RCC 7860 (cell line): ENCODE measurements at places on chromosomes 4 and X.
A peak's percentile ranks its signal among the peaks of the same experiment; 100 is the strongest.

DNA sequence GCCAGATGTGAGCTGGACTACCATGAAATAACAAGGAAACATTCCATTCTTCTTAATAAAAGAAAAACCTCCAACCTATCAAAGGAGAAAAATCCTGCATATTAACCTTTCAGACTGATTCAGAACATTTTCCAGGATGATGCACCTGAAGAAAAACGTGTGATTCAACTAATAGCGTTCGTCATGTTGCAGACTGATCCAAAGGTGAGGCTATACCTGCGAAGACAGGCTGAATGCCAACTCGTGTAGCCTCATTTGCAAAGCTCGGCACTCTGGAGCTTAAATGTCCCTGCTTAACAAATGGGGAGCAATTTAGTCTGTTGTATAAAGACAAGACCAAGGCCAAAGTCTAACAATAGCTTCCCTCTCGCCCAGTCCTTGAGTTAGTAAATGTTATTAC lies 172.0 kb upstream of the NOCT start:
- no peak for DNase-seq

GRCh38 chr4:2141022-2141761 lies 82.1 kb downstream of the NAT8L start:
- DNase-seq: no peak

- DNase-seq: no peak
These were observed 28.4 kb downstream of the NSG1 start for GRCh38 chr4:4415107-4415805.

GRCh38 chr4:146486565-146486964 lies 35.2 kb downstream of the SLC10A7 start:
- DNase-seq: no peak

DNA sequence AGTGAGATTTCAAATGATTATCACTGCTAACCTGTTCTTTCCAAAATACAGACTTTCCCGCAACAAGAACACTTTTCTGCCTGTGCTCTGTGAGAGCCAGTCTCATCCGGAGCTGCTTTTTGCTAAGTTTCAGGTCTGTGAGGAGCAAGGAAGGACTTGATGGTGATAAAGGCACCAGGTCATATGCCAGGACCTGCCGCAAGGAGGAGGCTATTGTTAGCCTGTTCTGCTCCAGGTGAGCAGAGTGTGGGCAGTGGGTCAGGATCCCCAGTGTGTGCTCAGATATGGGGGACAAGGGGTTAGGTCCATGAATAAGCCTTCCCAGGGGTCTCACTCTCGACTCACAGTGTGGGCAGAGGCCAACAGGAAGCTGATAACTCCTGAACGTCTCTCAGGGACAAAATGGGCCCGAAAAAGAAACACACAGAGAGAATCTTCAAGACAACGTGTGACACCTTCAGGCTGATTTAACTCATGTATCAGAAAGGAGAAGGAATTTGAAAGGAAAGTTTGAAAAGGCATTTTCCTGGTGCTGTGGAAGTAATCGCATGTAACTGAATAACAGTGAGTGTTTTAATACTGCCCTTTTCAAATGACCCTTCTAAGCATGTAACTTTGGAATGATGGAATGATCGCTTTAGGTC lies 57.7 kb upstream of the PDLIM3 start:
- DNase-seq: no peak

DNA sequence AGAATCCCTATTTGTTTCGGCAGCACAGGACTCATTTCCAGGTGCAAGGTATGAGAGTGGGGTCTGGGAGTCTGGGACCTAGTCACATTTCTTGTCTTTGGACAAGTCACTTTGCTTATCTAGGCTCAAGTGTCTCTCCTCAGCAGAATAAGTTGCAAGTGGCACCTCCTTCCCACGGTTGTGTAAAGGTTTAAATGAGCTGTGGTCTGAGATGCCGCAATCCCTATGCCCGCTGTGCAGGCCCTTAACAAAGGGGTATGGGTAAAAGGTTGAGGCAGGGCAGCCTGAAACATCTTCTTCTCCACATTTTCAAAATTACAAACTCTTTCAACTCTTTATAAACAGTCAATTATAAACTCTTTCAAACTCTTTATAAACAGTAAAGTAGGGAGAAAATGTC lies 93.7 kb downstream of the RTL5 start:
- no peak for DNase-seq

- DNase-seq: peak; percentile 67
These were observed 243.3 kb downstream of the CBR4 start for GRCh38 chr4:168766604-168767316.
